Stimulated activated memory B cell treated with anti-CD40 and anti-IgM and Interleukin-4, amounts not matched to agents 10 μg/mL and 1 μg/mL and 100 μg/mL, for 72 hours (primary cell): ENCODE measurements at places on chromosomes 3 and 15.

- ATAC-seq, result no peak
These were observed 62.3 kb upstream of the ARHGEF3 start for GRCh38 chr3:56864090-56864489.

- ATAC-seq, result peak; percentile 92
These were observed 28.8 kb downstream of the CYP8B1 start for GRCh38 chr3:42846685-42847522.

- no peak for ATAC-seq
These were observed 77.2 kb upstream of the FGF12 start for GRCh38 chr3:192804502-192804901.

DNA sequence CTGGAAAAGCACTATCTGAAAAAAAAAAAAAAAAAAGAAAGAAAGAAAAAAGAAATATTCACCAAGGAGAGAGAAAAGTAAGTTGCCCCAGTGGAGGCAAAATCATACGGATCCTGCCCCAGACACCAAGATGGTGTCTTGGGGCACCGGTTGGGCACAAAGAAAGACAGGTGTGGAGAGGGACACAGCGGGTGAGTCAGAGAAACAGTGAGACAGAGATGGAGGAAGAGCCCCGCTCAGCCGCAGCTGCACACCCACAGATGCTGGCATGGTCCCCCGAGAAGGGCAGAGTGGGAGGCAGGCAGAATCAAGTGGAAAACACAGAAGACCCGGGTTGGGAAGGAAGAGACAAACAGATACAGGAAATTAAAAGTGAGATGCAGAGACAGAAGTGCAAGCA, 129.7 kb upstream of the SMAD3 start:
- peak; percentile 29 for ATAC-seq

DNA sequence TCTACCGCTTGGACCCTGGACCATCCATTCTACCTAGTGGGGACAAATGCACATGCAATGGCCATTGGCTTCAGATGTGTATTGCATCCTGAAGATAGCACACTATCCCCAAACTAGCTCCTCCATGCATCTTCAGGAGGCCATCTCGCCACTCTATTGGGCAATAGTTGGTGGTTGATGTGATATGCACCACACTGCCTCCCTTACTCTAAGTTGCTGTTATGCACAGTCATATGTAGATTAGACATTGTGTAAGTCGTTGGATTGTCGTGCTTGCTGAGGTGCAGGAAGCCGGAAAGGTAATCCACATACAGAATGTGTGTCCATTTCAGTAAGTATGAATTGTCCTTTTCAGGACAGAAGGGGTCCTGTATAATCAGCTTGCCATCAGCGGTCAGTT, 26.7 kb upstream of the PLA2G4D start:
- ATAC-seq, result no peak

GRCh38 chr3:61894988-61895935, 333.9 kb downstream of the PTPRG start:
- peak; percentile 93 for ATAC-seq

- no peak for ATAC-seq
These were observed 289.8 kb upstream of the SEMA6D start for GRCh38 chr15:47427463-47427862.

GRCh38 chr15:76178296-76179000, 118.7 kb downstream of the TMEM266 start:
- no peak for ATAC-seq

DNA sequence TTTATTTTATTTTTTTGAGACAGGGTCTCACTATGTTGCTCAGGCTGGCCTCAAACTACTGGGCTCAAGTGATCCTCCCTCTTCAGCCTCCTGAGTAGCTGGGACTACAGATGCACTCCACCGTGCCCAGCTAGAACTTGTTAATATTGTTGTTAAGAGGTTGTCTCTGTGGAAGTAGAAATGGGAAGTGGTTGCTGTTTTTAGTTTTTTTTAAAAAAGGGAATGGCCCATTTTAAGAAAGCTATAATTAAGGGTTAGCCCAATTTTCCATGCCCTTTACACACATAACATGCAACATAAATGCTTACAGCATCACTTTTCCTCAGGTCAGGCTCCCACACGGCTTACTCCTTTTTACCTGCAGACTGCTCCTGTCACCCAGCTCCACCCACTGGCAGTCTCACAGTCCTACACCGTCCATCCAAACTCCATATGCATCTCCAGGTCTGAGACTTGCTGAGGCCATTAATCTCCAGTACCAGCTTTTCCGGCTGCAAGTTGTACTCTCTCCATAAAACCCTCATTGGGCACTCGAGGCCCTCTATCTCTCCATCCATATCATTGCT, 19.8 kb downstream of the MORC1 start:
- ATAC-seq, result no peak

GRCh38 chr3:14899993-14900618, 47.3 kb upstream of the NR2C2 start:
- ATAC-seq, result no peak

DNA sequence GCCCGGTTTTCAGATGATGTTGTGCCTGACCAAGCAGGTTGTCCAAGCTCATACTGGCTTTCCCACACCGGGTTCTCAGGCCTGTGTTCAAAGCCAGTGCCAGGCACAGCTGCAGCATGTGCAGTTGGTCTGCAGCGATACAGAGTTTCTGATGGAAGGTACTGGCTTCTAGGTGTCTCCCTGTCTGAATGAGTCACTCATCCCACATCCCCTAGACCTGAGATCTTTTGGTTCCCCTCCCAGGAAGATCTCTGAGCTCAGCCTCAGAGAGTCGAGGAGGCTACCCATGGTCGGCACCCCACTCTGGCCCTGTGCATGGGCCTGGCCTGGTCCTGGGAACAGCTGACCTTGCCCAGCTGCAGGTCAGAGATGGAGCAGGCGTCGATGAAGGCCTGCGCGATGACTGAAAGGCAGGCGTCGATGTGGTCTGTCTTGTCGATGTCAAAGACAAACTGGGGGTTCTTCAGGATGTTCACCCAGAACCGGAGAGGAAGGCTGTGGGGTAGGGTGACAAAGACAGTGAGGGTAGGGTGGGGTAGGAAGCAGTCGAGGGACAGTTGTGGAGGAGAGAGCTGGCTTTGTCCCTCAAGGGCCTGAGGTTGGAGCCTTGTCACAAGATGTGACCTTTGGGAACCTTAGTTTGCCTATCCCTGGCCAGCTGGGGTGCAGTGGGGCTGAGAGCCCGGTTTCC, 15.3 kb downstream of the H1-8 start:
- ATAC-seq, result no peak

DNA sequence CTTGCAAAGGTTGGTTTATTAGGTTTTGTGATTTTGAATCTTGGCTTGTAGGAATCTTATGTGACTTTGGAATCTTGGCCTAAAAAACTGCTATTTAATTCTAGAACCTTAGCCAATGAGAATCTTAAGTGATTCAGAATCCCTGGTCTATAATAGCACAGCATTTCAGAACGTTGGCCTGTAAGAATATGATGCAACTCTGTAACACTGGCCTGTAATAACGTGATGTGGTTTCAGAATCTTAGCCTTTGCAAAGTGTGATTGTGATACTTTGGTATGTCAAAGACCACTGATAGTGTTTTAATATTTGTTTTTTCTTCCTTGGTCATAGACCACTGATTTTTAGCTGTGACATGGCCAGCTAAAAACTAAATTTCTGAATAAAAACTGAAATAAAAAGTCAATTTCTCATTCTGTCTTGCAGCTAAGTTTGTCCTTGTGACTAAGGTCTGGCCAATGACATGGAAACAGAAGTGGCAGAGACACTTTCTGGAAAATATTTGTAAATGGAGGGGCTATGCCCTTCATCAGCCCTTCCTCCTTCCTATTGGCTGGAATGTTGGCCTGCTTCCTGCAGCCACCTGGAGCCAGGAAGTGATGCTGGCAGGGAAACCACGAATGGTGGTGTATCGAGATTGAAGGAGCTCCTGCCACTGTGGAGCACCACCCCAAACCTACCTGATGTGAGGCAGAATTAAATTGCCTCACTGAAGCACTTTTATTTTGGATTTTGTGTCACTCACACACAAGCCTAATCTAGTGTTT, 42.3 kb upstream of the CORO2B start:
- no peak for ATAC-seq

DNA sequence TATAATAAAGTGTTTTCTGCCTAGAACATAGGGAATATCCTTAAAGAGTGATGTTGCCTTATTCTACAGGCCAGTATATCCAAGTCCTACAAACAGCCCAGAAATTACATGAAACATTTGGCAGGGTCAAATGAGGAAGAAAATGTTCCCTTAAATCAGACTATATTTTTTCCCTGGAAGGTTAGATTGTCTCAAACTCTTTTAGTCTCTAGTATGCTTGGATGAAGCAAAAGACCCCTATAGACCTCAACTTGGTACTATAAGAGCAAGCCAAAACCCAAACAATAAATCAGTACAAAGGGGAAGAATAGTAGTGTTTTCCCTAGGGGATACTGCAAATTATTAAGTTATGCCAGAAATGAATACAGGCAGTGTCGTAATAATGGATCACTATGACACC, 310.2 kb downstream of the SLC9A9 start:
- ATAC-seq, result no peak

DNA sequence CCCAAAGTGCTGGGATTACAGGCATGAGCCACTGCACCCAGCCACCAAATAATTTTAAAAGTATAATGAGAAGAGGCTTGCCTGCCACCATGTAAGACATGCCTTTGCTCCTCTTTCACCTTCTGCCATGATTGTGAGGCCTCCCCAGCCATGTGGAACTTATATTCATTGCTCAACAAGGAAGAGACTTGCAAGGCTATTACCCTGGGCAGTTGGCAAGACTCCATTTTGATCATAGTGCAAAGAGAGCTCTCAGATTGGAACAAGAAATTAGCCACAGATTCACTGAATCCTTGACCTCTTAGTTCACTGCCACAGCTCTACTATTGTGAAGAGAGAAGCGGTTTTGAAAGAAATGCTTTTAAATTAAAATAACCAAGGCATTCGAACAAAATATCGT, 6.1 kb downstream of the SCAP start:
- ATAC-seq, result no peak

DNA sequence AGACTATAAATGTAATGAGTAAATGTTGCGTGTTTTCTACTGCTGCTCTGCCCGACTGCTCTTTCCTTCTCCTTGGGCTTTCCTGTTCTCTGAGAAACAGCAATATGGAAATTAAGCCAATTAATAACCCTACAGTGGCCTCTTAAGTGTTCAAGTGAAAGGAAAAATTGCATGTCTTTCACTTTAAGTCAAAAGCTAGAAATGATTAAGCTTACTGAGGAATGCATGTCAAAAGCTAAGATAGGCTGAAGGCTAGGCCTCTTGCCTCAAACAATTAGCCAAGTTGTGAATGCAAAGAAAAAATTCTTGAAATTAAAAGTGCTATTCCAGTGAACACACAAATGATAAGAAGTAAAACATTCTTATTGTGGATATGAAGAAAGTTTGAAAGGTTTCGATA, 55.0 kb downstream of the ATP2C1 start:
- no peak for ATAC-seq

DNA sequence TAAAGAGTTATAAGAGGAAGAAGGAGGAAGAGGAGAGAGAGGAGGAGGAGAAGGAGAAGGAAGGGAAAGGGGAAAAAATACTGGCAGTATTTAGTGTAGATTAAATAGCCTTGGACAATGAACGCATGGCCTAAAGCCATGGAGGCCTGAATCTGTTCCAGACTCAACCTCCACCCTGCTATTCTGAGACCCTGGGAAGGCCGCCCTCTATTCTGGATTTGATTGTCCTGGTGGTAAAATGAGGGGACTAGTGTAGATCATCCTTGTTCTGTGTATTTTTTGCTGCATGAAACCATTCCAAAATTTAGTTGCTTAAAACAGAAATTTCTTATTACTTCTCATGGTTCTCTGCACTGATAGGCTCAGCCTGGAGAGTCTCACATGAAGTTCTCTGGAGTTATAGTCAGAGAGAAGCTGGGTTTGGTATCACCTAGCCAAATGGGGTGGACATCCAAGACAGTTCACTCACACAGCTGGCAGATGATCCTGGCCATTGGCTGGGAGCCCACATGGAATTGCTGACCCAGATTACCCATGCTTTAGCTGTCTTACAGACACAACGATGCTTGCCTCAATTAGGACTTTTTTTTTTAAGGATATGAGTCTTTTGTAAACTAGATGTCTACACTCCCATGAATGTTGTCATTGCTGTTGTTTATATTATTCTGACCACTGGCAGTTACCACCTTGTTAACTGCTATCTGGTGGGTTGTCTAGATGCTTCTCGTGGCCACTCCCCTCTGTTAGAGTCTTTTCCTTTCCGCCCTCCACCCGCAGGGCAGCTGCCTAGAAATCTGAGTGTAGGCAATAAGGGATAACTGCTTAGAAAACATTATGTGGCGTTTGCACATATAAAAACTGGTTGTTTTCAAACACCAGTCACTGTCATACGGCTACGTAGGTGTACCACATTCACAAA, 149.9 kb downstream of the SST start:
- no peak for ATAC-seq

DNA sequence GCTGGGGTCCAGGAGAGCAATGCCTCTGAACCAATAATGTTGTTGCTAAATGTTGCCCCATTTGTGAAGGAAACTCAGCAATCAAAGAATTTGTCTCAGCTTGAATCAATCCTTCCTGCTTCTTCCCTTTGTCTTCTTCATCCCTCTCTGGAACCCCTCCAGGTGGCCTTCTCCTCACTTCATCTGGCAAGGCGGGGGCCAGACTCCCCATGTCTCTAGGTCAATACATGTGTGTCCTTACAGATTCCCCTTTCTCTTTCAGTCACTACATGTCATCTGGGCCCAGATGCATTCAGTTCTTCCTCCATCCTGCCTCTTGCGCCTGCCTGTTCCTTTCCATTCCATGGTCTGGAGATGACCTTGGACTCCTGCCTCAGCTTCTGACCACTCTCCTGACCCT, 8.0 kb upstream of the LTF start:
- no peak for ATAC-seq

- ATAC-seq, result no peak
These were observed 1.0 kb downstream of the PAK2 start for GRCh38 chr3:196740481-196741248.

DNA sequence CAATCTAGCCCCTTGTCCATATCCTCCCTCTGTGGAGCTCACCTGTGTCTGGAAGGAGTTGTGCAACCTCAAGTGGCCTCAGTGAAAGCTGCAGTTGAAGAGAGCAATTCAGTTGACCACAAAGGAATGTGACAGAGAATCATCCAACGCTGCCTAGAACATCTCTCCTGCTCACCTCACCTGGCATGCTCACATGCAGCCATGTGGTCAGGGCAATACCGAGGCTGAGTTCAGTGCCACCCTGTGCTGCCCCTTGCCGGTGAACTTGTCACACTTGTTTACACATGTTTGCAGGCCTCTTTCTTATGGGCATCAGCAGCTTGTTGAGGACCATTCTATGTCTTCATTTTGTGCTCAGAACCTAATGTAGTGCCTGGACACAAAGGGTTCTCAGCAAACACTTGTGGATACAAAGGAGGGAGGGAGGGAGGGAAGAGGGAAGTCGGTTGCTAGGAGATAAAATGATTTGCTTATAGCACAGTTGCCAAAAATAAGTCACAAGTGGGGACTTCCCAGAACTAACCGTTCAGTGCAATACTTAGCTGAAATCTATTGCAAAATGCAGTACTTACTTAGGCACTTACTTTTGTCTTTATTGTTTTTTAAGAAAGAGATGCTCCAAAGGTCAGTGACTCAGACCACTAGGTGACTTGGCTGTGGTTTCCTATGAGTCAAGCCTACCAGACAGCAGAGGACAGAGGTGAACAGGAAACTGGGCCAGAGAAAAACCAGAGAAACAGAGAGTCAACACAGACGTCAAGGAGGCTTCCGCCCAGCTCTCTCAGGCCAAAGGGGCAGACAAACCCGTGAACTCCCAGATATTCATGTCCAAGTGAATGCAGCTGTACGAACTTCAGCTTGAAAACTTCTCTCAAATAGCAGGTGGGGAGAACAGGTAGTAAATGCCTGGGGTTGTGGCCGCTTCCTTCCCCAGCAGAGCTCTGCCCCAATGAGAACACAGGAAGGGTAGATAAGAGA, 227.8 kb upstream of the CTNNB1 start:
- ATAC-seq, result peak; percentile 96

- no peak for ATAC-seq
These were observed 10.6 kb downstream of the SETMAR start for GRCh38 chr3:4313606-4314293.
